CD4-positive, alpha-beta T cell treated with Interleukin-1 beta for 1 hour (primary cell): ENCODE measurements at places on chromosomes 1 and 21.

DNA sequence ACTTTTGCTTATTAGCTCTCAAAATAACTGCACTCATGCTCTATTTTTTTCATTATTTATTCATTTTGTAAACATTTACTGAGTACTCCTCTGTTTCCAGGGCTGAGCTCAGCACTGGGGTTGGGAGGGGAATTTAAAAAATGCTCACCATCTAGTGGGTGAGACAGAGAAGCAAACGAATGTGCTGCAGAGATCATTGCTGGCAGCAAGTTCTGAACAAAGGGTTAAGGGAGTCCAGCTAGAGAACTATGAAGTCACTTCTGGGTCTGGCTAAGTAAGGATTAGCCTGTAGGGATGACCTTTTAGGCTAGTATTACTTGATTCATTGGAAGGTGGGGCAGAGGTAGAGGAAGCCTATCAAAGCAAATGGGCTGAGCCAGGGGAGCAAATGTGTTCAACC lies 99.1 kb upstream of the ZNF644 start:
- DNase-seq = no peak

DNA sequence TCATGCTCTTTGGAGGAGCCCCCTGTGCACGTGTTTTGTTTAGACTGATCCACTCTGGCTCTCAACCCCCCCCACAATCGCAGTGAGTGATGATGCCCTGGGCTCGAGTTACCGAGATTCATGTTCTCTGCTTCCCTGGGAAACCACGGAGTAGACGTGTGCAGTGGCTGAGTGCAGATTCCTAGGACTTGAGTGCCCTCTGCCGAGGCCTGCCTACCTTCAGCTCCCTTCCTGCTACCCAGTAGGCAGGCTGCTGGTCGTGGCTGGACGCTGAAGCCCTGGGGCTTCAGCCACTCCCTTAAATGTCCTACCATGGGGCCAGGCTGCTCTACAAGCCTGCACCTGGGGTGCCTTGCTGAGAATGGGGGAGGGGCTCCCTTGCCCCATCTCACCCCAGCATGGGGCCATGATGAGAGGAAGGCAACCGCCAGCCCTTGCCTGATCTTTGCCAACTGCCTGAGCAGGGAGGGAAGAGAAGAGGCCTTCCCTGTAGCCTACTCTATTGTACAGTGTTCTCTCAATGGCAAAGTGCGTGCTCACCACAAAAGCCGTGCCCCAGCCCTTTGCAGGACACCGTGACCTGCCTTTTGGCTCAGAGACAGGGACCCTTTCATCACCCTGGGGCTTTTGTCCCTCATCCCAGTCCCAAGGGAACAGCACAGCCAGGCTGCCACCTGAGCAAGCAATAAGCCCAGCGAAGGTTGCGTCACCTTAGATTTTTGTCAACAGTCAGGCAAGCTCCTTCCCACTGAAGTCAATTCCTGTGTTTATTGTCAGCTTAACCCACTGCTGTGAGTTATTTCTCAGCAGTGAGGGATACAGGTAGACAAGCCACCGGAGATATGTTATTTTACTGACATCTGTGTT lies 4.1 kb upstream of the GRIK3 start:
- no peak for DNase-seq

GRCh38 chr1:221981461-221981860 lies 239.6 kb upstream of the DUSP10 start:
- no peak for DNase-seq

- no peak for DNase-seq
Measured at GRCh38 chr1:12556368-12556930, 61.6 kb downstream of the DHRS3 start.

DNA sequence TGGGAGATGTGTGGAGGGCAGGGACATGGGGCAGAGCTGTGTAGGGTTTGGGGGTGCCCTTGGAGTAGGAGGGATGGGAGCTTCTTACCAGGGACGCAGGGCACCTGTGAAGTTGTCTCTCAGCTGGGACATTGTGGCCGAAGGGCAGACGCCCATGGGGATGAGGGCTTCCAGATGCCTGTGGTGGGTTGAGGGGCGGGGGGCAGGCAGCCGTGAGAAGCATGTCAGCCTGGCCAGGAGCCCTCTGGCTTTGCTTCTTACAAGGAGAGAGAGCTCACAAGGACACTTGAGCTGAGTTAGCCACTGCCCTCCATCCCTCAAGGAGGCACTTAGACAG lies 8.5 kb downstream of the A3GALT2 start:
- no peak for DNase-seq

DNA sequence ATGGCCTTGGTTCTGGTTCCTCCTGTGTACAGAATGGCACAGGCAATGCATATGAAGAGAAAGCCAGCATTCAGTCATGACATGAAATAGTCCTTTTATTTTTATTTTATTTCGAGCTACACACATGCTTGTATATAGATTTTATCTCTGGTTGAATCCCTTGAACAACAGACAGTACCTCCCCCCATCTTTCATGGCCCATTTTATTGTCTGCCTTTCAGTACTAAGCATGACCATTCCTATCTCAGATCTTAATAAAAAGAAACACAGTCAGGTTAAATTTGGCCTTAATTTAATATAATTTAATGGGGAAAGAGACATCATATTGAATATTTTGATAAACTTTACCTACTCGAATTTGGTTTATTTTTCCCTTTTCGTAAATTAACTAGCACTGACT lies 76.4 kb upstream of the VANGL1 start:
- DNase-seq = no peak

DNA sequence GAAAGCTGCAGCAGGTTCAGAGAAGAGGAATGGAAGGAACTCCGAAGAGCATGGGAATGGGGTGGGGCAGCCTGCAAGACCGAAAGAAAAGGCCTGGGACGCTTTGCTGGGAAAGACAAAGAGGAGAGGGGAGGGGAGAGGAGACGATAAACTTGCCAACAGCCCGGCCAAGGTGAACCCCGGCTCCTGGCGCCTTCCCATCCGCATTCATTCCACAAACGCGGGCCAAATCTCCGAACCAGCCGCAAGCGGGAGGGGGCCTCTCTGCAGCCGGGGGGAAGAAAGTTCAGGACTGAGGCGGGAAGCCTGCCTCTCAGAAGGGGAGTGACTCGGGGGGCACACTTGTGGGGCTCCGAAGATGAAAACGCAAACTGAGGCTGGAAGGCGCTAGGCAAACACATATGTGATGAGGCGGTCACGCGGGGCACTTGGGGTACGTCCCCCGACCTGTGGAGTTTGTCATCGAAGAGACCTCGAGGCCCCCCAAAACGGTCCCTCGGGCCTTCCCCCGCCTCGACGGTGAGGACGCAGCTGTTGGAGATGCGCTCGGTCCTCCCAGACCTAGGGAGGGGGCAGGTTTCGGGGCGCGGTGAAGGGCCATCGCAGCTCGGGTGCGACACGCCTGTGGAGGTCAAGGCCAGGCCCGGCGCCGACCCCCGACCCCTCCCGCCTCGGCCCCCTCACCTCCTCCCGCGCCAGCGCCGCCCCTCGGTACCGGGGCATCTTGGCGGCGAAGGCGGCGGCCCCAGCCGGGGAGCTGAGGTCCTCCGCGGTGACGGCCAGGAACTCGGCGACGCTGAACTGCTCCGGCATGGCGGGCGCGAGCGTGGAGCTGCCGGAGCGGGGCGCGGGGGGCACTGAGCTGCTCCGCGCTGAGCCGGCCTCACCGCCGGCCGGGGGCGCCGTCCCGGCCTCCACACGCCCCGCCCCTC lies at the start of gene ASAP3:
Gene ASAP3 (minus strand): TSS at position 859 of the 932 bp plus-strand sequence. CDS start 46 bp downstream, at position 813.
- DNase-seq = no peak

DNA sequence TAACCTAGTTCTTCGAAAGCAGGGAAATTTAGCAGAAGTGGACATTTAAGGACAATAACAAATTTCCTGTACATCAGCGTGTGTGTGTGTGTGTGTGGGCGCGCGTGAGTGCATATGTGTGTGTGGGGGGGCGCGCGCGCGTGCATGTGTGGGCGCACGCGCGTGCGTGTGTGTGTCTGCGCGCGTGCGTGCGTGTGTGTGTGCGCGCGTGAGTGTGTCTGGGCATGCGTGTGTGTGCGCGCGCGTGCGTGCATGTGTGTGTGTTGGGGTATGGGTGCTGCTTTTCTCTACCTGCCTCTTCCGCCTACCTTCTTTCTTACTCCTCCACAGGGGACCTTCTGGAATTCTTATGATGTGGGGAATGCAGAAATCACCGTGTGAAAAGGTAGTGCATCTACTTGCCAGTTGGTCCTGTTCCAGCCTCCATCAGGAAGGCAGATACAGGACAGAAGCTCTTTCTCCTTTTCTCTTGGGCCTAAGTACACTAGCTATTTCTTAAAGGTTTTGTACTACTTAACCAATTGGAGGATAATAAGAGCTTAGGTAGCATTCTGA lies 165.4 kb upstream of the KCNK2 start:
- no peak for DNase-seq

- no peak for DNase-seq
Measured at GRCh38 chr1:232334811-232335210, 295.1 kb downstream of the SIPA1L2 start.

- DNase-seq = no peak
Measured at GRCh38 chr1:160407839-160408801, 7.8 kb downstream of the VANGL2 start.

- DNase-seq = peak; percentile 11
Measured at GRCh38 chr1:200437556-200438203, 27.8 kb upstream of the ZNF281 start.
